Stomach (tissue), 19 donors: ENCODE measurements at places on chromosomes 2 and 18. TPM values are rescaled to one million over a fixed set of nuclear protein-coding genes. Genes with fewer than 3 reads are reported as not detected.

DNA sequence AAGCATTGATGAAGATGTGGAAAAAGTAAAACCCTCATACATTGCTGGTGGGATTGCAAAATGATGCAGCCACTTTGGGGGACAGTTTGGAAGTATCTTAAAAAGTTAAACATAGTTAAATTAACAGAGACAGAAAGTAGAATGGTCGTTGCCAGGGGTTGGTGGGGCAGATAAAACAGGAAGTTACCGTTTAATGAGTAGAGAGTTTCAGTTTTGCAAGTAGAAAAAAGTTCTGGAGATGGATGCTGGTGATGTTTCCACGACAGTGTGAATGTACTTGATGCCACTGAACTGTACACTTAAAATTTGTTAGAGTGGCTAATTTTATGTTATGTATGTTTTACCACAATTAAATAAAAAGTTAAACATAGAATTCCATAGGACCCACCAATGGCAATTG is 44.5 kb upstream of the EGR4 start:
- no peak overlapping the region for H3K27ac ChIP-seq
- H3K36me3 ChIP-seq = no peaks in the 10 kb centered on the region
- no peak overlapping the region for H3K4me3 ChIP-seq
- no peak for DNase-seq

GRCh38 chr2:37870829-37871228 is 54.3 kb upstream of the RMDN2 start:
- H3K4me3 ChIP-seq = no peak overlapping the region
- peak; percentile 86 for DNase-seq
- H3K27me3 ChIP-seq = no peaks in the 10 kb centered on the region
- H3K27ac ChIP-seq = peak overlapping the region; percentile 56

GRCh38 chr2:98701230-98701629 is 29.7 kb downstream of the MGAT4A start:
- no peak for DNase-seq
- H3K27ac ChIP-seq = peak overlapping the region; percentile 66
- H3K36me3 ChIP-seq = no peaks in the 10 kb centered on the region
- peaks cover 57% of the 10 kb centered on the region for H3K4me1 ChIP-seq

FBXO15 gene
- total RNA-seq = not detected

IMPACT gene
- total RNA-seq = 33.0 TPM
